ENCODE measurements at places on chromosomes 6 and 20. TPM values are rescaled to one million over a fixed set of nuclear protein-coding genes. Genes with fewer than 3 reads are reported as not detected.

DNA sequence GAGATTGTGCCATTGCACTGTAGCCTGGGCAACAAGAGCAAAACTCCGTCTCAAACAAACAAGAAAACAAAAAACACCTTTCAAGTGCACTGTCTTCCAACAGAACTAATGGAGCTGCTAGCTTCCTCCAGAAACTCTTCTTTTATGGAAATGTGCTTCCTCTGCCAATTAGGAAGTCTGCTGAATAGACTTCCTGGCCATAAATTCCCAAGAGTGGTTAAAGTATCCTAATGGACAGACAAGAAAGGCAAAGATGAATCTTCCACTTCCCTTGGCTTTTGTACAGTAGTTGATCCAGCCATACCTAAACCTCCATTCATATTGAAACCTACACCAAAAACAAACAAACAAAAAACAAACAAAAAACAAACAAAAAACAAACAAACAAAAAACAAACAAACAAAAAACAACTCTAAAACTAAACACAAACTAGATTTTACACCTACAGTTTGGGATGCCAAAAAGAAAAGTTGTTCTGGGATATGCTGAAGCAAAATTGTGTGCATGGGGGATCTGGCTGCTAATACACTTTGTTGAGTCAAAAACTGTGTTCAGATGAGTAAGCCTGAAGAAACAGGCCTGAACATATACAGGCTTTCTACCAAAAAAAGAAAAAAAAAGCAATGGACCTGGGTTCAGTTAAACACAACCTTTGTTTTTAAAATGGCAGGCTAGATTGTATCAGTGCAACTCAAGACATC is 59.8 kb upstream of the CARMIL1 start:
- DNase-seq, result no peak

Gene ULBP2
- 4.4 TPM for total RNA-seq

GRCh38 chr6:11484441-11484840 is 53.1 kb upstream of the TMEM170B start:
- no peak for DNase-seq

DNA sequence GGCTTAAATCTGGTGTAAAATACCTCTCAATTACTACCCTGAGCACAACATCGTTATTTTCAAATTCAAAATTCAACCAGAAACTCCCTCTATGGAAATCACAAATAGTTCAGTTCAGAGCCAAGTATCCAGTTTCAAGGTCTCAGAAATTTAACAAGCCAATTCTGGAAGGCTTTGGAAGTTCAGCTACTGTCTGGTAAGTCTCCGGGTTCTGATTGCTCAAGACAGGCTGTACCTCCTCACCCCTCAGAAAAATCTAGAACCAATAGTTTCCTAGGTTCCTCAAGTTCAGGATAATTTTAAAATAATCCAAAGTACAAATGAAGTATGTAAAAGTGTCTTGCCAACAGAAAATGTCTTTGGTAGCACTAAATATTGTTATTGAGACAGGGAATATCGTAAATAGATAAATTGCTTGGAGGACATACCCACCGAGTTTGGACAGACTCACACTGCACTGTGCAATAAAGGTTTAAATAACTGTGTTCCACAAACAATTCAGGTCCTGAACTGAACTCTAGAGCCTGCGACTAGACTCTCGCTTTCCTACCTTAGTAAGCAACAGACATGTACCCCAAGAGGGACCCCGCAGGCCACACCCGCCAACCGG is 729 bp downstream of the ATG5 start:
- DNase-seq, result no peak
